ENCODE measurements at places on chromosomes 5 and 9.
A peak's percentile ranks its signal among the peaks of the same experiment; 100 is the strongest.

DNA sequence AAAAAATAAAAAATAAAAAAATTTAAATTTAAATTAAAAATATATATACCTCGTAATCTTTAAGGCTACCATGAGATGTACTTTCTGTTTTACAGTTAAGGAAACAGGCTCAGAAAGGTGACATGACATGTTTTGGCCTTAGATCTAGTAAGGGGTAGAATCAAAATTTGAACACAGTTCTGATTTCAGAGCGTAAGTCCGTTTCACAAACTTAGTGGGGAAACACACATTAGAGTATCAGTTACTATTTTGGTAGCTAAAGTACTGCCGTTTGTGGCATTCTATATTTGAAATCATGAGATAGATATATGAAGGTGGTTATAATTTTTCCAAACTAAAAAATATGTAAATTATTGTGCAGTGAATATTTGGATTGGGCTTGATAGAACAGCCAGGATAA lies 186.2 kb downstream of the DENND1A start:
- no peak for DNase-seq

GRCh38 chr9:78031893-78032729 lies 500 bp upstream of the GNAQ start:
- peak; percentile 31 for DNase-seq

- no peak for DNase-seq
Measured at GRCh38 chr9:117616431-117616831, 87.8 kb upstream of the TLR4 start.

GRCh38 chr5:36279054-36279698 lies 22.5 kb downstream of the RANBP3L start:
- DNase-seq = no peak

DNA sequence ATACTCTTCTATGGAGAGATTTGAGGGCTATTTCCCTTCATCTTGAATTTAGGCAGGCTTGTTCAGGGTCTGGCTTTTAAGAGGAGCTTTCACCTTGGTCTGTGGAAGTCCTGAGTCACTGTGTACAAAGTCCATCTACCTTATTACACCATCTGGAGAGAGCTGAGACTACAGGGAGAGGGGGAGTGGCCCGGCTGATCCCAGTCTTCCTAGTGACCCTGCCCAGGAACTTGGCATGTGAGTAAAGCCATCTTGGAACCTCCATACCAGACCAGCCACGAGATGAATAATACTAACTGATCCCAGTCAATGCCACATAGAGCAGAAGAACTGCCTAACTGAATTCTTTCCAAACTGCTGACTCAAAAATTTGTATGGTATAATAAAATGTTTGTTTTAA lies 8.4 kb upstream of the IL6ST start:
- no peak for DNase-seq

DNA sequence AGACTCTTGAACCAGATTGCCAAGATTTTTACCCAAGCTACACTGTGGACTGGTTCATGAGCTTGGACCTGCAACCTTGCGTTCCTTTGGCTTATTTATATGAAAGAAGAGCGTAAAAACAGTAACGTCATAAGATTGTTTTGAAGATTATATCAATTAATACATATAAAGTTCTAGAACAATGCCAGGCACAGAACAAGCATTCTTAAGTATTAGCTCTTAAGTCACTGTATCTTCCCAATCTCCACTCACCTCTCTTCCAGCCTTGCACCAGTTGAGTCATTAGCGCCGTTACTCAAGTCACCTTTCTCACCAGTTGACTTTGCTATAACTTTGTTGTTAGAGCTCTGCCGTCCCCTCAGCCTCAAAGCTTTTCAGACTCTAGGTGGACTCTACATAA lies 415.7 kb downstream of the PLK2 start:
- no peak for DNase-seq

DNA sequence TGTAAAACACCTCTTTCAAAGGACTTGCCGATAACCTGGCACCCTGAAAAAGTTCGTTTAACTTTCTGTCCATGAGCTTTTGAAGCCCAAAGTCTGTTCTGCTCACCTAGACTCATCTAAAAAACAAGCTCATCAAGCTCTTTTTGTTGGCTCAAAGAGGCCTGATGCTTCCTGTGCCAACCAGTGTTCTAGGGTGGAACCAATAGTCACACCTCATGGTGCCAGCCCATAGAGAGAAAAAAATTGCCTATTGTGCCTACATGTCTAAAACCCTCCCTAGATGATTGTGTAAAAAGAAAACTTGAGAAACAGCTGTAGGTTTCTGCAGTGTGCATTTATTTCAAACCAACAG lies 4.7 kb downstream of the SH3RF2 start:
- no peak for DNase-seq

- DNase-seq = no peak
Measured at GRCh38 chr5:137441476-137441875, 57.6 kb downstream of the SPOCK1 start.

DNA sequence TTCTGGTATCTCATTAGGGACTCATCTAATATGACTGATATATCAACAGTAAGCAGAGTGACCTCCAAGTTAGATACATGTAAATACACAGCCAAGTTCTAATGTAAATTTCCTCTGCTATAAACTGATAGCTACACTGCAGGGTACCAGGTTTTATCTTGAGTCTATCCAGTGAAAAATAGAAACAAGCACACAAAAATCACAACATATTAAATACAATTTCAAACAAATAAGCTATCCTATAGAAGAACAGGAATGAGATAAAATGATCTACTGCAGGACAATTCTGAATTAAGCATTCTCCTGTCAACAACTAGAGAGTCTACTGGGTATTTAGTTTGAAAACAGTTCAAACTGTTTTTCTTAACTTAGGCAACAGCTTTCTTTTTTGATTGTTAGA lies 42.7 kb downstream of the NR3C1 start:
- no peak for DNase-seq

GRCh38 chr9:10173561-10173960 lies 439.2 kb downstream of the PTPRD start:
- no peak for DNase-seq

GRCh38 chr5:56360816-56361215 lies 127.7 kb upstream of the ANKRD55 start:
- no peak for DNase-seq

GRCh38 chr5:166270712-166271111 lies 2020.7 kb upstream of the WWC1 start:
- no peak for DNase-seq

GRCh38 chr5:140497897-140498296 lies 49.6 kb upstream of the EIF4EBP3 start:
- no peak for DNase-seq

DNA sequence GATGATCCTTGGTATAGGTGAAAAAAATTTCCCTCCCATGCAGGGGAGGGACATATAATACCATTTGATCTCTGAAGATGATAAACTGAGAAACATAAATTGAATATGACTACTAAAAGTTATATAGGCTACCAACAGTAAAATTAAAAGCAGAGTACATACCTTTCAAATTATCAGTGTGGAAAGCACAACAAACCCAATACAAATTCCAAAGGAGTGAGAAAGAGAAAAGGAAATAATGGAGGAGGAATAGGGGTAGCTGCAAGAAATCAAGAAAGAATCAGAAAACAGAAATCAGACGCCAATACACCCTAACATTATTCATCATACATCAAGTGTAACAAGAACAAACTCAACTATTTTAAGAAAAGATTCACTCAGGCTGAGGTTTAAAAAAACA lies 17.7 kb downstream of the GNAQ start:
- no peak for DNase-seq

DNA sequence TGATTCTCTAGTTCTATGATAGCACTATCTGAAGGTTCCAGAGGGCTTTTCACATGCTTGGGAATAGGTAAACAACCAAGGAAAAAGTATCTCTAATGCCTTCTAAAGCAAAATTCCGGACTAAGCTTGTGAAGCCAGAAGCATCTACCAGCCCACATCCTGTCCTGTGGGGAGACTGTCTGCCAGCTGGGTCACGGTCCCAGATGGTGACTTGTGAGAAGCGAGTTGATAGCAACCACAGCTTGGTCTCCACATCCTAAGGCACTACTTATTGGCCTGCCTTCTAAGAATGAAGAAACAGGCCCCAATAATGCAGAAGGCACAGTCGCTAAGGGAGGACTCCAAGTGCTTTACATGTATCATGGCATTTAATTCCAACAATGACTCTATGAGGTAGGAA lies 184.1 kb upstream of the ADRA1B start:
- no peak for DNase-seq

- DNase-seq = no peak
Measured at GRCh38 chr5:113447498-113448050, 12.8 kb upstream of the TSSK1B start.

GRCh38 chr5:128201065-128201926 lies 117.7 kb downstream of the SLC12A2 start:
- DNase-seq = peak; percentile 56

DNA sequence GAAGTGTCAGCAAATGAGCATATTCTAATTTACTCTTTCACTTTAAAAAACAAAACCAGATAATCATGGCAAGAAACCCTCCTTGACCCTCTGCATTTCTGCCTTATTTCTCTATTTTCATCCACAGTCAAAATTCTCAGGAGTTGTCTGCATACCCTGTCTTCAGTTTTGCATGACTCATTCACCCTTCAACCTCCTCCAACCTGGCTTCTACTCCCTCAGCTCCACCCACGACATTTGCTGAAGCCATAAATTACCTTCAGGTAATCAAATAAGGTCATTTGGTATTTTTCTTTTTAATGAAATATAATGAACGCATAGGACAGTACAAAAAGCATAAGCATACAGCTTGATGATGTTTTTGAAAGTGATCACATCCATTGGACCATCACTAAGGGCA lies 27.8 kb upstream of the SH3GL2 start:
- no peak for DNase-seq

GRCh38 chr5:141485321-141486055 lies 658 bp downstream of the PCDHGC4 start:
- DNase-seq = no peak

DNA sequence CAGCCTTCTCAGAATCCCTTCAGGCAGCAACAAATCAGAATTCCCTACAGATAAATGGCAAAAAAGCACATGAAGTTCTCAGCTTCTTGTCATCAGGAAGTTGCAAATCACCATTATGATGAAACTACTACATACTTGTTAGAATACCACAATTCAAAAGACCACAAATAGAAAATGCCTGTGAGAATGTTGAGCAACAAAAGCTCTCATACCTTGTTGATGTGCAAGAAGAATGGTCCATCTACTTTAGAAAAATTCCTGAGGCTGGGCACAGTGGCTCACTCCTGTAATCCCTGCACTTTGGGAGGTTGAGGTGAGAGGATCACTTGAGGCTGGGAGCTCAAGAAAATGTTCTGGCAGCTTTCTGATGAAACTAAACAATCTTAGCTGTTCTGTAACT lies 278.1 kb downstream of the ICE1 start:
- no peak for DNase-seq

- no peak for DNase-seq
Measured at GRCh38 chr5:102294886-102295395, 1.1 kb downstream of the SLCO4C1 start.

DNA sequence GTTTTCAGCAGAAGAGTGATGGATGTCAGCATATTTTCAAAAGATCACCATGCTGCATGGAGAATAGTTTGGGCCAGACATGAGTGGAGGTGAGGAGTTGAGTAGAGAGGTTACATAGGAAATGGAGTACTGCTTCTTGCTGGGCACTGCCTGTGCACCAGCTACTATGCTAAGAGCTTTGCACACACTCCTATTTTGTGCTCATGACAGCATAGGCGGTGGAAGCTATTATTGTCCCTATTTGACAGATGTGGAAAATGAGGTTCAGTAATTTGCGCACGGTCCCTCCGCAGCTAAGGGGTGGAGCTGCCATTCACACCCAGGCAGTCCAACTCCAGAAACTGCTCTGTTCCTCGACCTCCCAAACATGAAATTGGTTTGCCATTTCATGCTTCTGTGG lies 67.8 kb downstream of the ENTREP1 start:
- DNase-seq = no peak

DNA sequence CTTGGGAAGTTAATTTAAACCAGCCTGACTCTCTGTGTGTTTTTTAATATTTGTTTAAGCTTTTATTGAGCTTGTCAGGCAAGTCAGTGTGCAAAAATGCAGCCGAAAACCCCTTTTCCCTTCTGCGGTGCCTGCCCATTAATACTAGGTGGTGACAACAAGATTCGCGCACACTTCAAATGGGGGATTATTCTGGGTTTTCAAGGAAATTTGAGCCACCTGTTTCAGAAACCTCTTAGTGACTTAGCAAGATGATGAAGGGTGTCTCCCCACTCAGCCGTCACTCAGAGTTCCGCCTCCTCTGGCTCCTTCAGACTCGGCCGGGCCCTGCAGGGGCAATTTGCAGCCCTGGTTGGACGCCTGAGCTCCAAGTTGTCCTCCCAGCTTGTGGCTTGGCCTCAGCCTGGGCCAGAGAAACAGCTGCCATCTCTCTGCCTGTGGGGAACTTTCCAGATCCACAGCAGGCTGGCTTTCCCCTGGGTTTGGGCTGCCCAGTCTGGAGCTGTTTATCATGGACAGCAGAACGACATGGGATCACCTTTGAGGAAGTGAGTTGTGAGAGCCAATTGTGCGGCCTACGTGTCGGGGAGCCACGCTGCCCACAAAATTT lies 75.9 kb downstream of the SPRY4 start:
- DNase-seq = no peak

- DNase-seq = no peak
Measured at GRCh38 chr5:173509060-173509459, 107.4 kb downstream of the BOD1 start.

GRCh38 chr5:127031863-127032232 lies 1.5 kb upstream of the MARCHF3 start:
- no peak for DNase-seq

DNA sequence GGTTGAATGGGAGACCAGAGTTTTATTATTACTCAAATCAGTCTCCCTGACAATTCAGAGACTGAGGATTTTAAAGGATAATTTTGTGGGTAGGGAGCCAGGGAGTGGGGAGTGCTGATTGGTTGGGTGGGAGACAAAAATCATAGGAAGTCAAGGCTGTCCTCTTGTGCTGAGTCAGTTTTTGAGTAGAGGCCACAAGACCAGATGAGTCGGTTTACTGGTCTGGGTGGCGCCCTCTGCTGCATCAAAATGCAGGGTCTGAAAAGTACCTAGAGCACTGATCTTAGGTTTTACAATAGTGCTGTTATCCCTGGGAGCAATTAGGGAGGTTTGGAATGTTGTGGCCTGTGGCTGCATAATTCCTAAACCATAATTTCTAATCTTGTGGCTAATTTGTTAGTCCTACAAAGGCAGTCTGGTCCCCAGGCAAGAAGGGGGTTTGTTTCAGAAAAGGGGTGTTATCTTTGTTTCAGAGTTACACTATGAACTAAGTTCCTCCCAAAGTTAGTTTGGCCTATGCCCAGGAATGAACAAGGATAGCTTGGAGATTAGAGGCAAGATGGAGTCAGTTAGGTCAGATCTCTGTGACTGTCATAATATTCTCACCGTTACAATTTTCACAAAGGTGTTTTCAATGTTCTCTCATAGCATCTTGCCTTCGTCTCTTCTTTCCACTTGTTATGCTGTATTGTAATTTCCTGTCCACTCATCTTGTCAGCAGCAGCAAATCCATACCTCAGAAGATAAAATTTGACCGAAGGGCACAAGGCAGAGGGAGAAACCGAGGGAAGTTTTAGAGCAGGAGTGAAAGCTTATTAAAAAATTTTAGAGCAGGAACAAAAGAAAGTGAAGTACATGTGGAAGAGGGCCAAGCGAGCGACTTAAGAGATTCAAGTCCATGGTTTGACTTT lies 59.2 kb upstream of the CLINT1 start:
- peak; percentile 13 for DNase-seq
